Common myeloid progenitor, CD34-positive (primary cell): ENCODE measurements at places on chromosomes 2 and 18.

DNA sequence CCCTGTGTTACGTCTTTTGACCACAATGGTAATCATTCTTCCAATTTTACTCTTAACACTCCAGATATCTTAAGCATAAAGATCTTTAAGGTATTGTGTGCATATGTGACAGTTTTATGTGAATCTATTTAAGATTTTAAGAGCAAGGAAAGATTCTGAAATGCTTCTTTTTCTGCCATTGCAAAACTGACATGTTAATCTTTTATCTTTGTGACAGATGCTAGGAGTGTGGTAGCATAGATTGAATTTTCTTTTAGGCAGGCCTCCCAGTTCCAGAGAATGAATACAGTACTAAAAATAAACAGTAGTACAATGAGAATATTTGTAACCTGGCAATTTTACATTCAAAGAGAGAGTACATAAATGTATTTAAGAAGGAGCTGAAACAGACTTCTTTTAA is 232.5 kb upstream of the ZSWIM2 start:
- DNase-seq: no peak

- no peak for DNase-seq
Measured at GRCh38 chr2:20231598-20232026, 6.7 kb upstream of the SDC1 start.

- no peak for DNase-seq
Measured at GRCh38 chr2:46098621-46099062, 198.6 kb upstream of the EPAS1 start.

DNA sequence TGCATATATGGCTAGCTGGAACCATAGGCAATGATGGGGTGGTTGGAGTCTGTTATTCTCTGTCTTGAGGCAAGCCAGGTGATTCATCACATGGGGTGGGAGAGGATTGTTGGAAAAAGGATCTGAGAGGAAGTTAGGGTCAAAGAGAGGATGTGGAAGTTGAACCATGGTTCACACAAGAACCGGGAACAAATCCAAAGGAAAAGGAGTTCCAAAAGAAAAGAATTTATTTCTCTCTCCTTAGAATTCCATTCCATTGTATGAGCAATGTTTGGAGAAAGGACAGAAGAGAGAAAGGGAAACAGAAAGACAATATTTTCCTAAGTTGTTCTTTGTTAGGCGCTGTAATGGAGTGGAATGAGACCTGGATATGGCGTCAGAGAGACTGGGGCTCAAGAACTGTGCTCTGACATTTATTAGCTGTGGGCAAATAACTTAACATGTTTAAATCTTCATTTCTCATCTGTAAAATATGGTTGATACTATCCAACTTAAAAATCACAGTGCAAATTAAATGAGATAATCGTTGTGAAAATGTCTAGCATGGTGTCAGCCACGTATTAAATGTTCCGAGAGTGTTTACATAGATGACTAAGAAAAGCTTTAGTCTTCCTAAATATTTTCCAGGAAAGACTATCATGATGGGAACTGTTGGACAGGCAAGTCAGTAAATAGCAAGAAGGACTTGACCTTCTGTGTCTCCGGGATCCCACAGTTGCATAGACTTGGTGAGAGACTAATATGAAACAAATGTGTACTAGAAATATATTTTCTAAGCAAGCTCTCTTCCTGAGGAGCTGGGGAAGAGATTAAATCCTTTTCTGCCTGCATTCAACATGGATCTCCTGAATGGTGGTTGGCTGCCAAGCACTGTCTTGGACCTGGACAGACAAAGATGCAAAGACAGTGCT is 71.4 kb downstream of the TRIB2 start:
- DNase-seq: no peak

DNA sequence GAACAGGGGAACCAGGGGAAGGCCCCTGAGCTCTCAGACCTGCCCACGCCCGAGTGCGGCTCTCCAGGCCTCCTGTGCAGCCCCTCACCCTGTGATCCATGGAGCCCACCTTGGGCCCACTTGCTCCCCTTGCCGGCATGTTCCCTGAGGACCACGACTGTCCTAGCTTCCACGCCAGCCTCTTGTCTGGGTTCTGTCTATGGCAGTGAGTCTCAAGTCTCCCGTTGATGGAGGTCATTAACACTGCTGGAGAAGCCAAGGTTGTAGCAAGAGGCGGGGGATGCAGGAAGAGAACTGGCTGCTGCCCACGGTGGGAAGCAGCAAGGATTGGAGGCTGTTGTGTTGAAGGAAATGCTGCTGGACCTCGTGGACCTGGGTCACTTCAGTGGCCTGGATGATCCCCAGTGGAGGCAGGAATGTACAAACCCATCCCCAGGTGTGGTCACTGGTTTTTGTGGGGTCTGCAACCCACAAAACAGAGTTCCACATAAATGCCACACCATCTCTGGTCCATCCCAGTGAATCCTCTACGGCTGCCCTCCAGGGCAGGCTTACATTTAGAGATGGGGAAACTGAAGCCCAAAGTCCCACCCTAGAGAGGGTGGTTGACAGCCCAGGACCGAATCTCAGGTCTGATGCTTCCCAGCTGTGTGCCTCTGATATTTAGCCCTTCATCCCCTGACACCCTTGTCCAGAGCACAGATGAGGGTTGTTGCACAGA is 150.3 kb downstream of the NDUFA10 start:
- DNase-seq: no peak

GRCh38 chr18:42230636-42231035 is 275.6 kb downstream of the PIK3C3 start:
- no peak for DNase-seq

DNA sequence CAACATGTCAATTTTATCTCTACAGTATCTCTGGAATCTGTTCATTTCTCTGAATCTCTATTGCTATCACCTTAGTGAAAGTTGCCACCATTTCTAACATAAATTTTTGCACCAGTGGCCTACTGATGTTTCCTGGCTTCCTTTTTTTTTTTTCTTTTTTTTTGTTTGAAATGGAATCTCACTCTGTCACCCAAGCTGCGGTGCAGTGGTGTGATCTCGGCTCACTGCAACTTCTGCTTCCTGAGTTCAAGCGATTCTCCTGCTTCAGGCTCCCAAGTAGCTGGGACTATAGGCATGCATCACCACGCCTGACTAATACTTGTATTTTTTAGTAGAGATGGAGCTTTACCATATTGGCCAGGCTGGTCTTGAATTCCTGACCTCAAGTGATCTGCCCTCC is 35.1 kb downstream of the KCNJ13 start:
- peak; percentile 38 for DNase-seq

- DNase-seq: peak; percentile 89
Measured at GRCh38 chr2:82853299-82853698, 1605.8 kb downstream of the SUCLG1 start.
